ENCODE measurements at places on chromosomes 1 and 21. TPM values are rescaled to one million over a fixed set of nuclear protein-coding genes. Genes with fewer than 3 reads are reported as not detected.

RCAN1 gene
- 8.1 TPM for total RNA-seq

GCSAML gene
- total RNA-seq, result not detected

GJA4 gene
- not detected for total RNA-seq

LCE6A gene
- not detected for total RNA-seq

- peaks cover 32% of the 10 kb centered on the region for H3K4me1 ChIP-seq
- H3K4me3 ChIP-seq, result no peak overlapping the region
- no peaks in the 10 kb centered on the region for H3K36me3 ChIP-seq
- H3K27me3 ChIP-seq, result peaks cover 13% of the 10 kb centered on the region
- DNase-seq, result no peak
Measured at GRCh38 chr21:45258466-45258865, 29.2 kb downstream of the POFUT2 start.

DNA sequence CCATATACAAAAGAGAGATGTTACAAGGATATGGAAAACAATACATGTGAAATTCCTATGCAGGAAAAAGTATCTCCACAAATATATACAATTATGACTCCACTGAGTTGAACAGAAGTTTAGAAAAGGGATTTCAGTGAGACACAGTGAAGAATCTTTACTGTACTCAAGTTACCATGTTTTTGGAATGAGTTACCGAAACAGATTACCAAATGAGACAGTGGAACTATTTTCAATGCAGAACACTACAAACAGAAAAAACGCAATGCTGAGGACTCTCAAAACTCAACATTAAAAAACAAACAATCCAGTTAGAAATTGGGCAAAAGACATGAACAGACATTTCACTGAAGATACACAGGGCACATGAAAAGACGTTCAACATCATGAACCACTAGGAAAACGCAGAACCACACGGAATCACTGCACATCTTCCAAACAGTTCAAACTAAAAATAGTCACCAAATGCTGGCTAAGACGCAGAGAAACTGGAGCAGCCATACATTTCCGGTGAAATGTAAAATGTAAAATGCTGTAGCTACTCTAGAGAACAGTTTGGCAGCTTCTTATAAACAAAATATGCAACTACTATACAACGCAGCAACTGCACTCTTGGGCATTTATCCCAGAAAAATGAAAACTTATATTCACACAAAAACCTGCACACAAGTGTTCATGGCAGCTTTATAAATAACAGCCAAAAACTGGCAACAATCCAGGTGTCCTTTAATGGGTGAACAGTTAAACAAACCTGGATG is 118.7 kb downstream of the UBR4 start:
- H3K27ac ChIP-seq, result no peak overlapping the region
- no peak overlapping the region for H3K4me3 ChIP-seq
- H3K27me3 ChIP-seq, result no peaks in the 10 kb centered on the region
- DNase-seq, result no peak

DNA sequence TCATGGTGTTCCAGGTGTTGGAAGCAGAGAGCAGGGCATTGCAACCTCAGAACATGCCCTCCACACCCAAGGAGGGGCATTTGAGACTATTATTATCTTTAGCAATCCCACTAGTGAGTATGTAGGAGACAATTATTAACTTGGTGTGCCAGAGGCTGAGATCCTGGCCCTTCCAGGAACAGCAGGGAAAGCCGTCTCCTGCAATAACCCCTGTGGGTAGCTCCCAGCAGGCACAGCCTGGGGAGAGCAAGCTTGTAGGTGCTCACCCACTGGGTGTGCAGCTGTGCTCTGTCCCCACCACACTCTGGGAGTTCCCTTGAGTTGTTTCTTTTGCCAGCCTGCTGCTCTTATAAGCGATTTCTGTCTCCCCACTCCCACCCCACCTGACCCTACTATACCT is 10.3 kb downstream of the CFAP107 start:
- H3K27ac ChIP-seq, result no peak overlapping the region
- H3K27me3 ChIP-seq, result peaks cover 21% of the 10 kb centered on the region
- H3K4me1 ChIP-seq, result no peaks in the 10 kb centered on the region
- H3K4me3 ChIP-seq, result no peak overlapping the region

DNA sequence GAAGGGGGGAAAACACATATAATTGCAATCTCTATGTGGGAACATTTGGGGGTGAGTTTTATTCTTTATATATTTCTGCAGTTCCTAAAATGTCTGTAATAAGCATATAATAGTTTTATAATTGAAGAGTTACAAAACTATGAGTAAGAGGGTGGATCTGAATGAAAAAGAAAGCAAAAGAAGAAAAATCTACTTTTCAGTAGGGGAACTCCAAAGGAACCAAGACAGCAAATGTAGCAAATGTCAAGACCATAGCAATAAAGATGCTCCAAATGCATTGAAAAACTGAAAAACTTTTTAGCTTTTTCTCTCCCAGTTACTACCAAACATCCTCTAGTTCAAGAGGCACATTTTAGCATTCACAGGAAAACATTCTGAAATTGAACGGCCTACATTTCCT is 434.8 kb downstream of the LMO4 start:
- H3K27ac ChIP-seq, result no peak overlapping the region
- H3K4me3 ChIP-seq, result no peak overlapping the region
- H3K36me3 ChIP-seq, result no peaks in the 10 kb centered on the region
- DNase-seq, result no peak
- H3K27me3 ChIP-seq, result no peaks in the 10 kb centered on the region

DNA sequence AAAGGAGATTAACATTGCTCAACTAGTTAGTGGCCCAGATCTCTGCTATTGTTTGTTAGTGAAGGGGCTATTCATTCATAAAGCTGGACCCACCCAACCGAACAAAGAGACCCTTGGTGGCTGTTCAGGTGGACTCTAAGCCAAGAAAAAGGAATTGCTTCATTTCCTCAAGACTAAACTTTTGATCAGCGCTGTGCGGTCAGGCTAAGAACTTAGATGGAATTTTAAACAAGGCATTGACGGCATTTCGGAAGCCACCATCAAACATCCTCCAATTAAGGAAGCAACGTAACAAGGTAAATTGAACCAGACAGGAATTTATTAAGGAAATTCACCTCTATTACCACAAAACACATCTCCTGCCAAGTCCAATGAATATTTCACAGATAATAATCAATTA is 19.9 kb upstream of the SHCBP1L start:
- H3K27ac ChIP-seq, result no peak overlapping the region
- no peak for DNase-seq
- H3K36me3 ChIP-seq, result no peaks in the 10 kb centered on the region
- H3K27me3 ChIP-seq, result peaks cover 23% of the 10 kb centered on the region
- H3K4me1 ChIP-seq, result no peaks in the 10 kb centered on the region

DNA sequence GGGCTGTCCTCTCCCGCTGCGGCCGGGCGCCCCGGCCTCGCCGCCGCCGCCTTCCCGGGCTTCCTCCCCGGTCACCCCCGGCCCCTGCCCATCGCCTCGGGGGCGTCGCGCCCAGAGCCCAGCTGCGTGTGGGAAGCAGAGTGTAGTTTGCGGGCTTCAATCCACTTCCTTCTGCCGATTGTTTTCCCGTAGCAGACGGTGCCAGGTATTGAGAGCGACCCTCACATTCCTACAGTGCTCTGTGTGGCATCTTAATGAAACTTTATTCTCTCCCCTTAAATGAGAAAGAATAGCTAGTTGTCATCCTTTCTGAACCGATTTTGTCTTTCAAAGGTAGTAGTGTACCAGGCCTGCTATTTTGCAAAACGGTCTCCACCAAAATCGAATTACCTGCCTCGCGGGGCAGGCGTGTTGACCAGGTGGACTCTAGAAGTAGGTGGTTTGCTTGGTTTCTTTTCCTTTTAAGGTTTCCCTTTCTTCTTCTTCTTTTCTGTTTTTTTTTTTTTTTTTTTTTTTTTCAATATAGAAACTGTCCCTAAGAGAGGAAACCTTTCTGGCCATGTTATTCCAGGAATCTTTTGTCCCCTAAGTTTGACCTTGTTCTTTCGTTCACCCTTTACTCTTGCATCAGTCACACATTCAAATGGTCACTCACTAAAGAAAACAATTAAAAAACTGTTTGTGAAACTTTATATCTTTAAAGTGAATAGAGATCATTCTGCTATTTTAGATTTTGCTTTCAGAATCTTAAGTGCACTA is 881 bp downstream of the USP25 start:
- peak overlapping the region; percentile 89 for H3K4me3 ChIP-seq
- no peak for DNase-seq
- peaks cover 9% of the 10 kb centered on the region for H3K27me3 ChIP-seq
